ENCODE measurements at places on chromosomes 6 and 20.
A peak's percentile ranks its signal among the peaks of the same experiment; 100 is the strongest.

DNA sequence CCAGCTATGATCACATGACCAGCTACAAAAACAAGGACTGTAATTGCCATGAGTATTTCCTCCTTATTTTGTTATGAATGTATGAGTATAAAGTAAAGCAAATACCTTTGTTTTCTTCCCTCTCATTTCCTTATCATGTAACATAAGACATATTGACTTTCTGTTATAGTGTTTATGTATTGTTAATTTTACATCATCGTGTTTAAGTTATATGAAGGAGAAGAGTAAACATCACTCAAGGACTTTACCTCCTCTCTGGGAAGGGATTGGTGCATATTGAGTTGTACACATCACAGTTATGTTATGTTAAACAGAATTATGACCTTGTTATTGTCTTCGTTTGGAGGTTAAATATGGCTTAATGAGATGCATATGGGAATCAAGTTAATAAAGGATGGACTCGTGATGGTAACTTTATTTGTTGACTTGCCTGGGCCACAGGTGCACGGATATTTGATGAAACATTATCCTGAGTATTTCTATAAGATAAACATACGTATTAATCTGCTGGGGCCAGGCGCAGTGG is 57.3 kb upstream of the CNKSR3 start:
- no peak for DNase-seq

- DNase-seq: no peak
Measured at GRCh38 chr6:11202513-11203305, 29.8 kb downstream of the NEDD9 start.

DNA sequence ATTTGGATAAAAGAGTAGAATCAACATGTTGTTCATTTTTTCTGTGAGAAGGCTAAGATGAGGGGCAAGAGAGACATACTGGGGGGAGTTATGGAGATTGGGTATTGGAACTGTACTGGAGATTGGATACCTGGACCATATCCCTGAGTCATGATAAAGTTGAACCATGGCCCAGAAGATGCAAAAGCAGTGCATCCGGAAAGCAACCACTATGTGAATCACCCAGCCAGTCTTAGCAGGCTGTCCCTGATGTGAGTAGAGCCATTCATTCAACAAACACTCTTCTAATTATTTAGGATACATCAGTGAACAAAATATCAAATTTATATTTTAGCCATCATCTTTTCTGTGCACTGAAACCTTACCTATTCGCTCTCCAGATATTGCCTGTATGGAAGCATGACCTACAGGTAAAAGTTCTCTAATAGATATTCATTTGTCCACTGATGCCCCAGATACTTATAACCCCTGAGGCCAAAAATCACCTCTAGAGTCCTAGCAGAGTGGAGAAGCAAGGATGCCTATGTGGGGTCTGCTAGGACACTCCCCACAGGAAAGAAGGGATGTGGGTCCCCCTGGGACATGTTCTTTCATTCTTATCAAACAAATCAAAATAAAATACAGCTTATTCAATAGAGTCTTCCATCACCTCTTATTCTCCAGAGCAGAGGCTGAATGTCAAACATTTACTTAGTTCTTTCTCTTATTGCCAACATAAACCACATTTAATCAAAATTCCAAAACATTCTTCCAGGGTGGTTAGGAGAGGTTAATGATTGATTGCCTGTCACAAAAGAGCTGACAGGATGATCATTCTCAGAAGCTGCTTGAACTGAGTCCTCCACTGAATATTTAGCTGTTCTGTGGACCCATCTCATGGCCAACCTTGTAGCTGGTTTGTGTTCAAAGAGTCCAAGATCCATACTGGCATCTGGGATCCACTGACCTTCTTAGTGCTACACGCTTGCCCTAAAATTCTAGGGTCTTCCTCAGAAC is 37.0 kb upstream of the PKHD1 start:
- no peak for DNase-seq

GRCh38 chr6:3236005-3236404 is 8.6 kb upstream of the TUBB2B start:
- no peak for DNase-seq

GRCh38 chr20:1844325-1845162 is 50.7 kb upstream of the SIRPA start:
- peak; percentile 39 for DNase-seq

DNA sequence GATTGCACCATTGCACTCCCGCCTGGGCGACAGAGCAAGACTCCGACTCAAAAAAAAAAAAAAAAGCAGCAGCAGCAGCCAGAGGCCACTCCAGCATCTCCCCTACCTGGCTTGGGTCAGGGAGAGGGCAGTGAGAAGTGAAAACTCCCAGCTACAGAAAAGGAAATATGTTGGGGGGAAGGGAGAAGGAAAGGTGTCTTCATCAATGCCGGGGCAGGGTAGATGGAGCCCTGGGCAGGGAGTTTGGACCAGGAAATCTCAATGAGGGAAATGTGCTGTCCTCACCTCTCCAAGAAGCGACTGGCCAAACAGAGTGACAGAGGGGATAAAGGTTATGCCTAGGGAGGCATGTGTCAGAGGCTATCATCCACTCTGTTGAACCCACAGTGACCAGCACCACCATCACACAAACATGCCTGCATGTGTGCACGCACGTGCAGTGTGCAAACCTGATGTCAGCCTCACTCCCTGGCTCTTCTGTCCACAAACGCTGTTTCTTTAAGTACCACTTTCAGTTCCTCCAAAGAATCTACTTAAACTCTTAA is 887 bp upstream of the AIF1 start:
- DNase-seq: no peak
